ENCODE measurements at places on chromosomes 7 and 10.

DNA sequence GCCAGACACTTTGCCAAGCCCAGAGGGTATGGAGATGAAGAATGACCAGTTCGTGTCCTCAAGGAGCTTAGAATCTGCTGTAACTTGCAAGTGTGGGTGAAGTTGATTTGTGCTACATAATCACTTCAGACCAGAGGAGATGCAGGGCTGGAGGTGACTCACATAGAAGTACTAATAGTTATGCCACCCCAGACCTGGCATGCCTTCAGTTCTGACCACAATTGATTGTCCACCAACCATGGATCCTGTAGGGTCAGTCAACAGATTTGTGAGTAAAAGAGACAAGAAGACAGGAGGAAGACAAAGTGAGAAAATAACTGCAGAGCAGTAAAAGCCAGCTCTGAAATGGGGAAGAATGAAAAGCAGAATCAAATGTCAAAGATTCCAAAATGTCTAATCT lies 51.2 kb upstream of the BMPER start:
- DNase-seq: no peak

- no peak for DNase-seq
Measured at GRCh38 chr10:68828833-68829232, 1.5 kb downstream of the STOX1 start.

DNA sequence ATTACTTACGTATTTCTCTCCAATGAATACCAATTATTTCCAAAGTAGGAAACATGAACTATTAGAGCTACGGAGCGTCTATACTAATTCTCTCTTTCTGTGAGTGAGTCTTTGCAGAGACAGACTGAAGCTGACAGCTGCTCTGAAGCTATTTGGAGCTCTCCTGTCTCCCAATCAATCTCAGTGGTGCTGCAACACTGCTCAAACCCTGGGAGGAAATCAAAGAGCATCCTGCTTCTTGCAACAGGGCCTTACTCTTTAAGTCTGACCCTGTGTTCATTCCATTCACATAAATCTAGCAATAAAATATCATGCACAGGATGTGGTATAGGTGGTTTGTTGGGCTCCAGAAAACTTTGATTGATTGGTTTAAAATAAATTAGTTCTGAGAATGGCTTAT lies 685.7 kb upstream of the IGFBP3 start:
- no peak for DNase-seq

DNA sequence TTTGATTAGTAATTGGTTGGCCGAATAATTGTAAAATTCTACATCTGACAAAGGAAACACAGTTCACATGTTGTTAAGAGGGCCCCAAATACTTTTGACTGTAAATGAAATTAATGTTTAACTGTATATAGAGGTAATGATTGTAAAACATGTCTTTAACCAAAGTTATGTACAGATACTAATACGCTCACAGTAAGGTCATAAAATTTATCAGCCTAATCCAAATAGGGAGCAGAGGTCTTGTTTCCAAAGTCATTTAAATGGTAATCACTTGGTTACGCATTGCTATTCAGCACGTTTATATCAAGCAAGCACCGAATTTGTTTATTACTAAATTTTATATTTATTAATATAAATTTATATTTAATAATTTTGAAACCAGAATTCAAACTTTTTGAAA lies 1.4 kb downstream of the PHYHIPL start:
- DNase-seq: no peak

- no peak for DNase-seq
Measured at GRCh38 chr7:99363286-99363685, 11.2 kb upstream of the ARPC1B start.

DNA sequence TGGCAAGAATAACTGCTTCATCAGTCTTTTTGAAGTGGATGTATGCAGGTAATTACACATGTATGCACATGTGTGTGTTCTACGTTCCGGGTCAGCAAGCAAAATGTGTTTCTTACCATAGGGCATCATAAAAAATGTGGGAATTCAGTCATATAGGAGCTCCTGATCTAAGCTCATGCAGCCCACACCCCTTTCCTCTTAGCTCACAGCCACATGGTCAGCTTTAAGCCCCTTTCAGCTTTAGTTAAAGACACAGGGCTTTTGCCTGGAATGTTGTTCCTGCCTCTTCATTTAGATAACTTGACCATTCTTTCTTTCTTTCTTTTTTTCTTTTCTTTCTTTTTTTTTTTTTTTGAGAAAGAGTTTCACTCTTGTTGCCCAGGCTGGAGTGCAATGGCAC lies 258.1 kb downstream of the RPS24 start:
- DNase-seq: no peak

DNA sequence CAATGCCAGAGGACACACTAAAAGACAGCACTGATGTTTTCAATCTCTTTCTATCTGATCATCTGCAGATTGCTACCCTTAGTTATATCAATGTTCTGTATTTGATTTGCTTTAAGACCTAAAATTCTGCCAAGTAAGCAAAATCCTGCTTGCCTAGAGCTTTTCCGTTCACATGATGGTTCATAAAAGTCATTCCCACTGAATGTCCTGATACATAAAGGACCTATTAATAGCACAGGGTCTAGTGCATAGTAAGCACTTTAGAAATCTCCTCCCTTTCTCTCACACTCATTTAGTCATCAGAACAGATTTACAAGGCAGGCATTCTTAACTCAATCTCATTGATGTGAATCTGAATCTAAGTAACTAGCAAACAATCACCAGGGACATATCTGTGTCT lies 68.8 kb downstream of the PCGF5 start:
- no peak for DNase-seq

DNA sequence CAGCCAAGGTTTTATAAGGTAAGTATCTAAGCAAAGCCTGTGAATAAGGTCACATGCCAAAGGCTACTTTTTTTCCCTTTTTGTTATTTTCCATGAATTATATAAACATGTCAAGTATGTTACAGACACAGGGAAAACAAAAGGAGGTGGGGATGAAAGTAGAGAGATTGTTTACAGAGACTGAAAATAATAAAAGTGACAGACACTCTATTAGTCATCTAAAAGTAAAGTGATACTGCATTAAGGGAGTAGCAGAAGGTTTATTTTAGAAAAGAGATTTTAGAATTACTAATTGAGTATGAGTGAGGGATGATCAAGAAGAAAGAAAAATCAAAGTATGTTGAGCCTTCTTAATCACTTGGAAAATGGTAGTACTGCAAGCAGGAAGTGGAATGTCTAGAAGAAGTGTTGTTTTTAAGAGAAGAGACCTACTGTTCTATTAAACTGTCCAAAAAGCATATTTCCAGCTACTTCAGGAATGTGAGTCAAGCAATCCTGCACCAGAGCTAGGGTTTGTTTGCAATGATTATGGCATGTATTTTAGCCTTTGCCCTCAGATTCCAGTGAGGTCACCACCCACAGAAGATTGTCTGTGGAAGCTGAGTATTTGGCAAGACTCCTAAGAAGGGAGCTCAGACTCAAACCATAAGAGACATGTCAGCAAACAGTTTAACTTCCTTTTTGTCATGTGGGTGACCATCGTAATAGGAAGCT lies 177.9 kb upstream of the PLXDC2 start:
- DNase-seq: no peak

DNA sequence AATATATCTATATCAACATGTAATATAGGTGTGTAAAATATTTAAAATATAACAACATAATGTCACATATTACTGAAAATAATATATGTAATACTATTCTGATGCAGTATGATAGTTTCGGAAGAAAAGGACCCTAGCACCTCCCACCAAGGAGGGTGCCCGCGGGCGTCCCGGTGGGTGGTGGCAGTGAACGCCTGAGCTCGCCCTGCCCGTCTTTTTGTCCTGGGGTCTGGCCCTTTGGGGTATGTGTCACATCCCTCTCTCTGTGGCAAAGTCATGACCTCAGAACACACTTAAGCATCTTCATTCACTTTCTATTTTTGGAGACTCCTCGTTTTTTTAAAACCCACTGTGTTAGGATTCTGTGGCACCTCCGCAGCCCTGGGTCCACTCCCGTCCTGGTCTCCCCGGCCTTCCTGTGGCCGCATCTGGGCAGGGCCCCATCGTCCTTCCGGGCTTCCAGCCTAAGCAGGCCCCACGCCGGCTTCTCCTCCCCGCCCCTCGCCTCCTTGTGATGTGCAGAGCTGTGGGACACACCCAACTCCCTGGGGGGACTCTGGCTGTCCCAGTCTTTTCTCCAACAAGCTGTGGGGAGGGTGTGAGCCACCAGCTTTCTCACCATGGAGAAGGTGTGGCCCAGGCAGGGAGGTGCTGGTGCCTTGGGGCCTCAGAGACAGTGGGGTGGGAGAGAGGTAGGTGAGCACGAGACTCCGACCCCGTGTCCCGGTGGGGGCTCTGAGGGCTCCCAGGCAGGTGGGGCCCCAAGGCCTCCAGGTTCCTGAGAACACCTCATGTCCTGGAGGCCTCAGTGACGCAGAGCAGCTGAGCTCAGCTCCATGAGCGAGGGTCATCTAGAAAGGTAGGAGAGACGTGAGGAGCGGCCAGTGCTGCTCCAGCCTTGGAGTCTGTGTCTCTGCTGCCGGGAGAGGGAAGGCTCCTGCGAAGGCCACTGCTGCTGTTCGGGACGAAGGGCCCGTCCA lies 16.5 kb downstream of the PWWP2B start:
- no peak for DNase-seq

- no peak for DNase-seq
Measured at GRCh38 chr10:120365872-120366271, 91.2 kb upstream of the PLPP4 start.
